Kidney glomerular epithelial cell (primary cell): ENCODE measurements at places on chromosomes 7 and 10.
A peak's percentile ranks its signal among the peaks of the same experiment; 100 is the strongest.

GRCh38 chr7:153935095-153935494 lies 117.1 kb upstream of the DPP6 start:
- peak; percentile 21 for DNase-seq

GRCh38 chr7:121279060-121279620 lies 49.7 kb upstream of the WNT16 start:
- no peak for DNase-seq

DNA sequence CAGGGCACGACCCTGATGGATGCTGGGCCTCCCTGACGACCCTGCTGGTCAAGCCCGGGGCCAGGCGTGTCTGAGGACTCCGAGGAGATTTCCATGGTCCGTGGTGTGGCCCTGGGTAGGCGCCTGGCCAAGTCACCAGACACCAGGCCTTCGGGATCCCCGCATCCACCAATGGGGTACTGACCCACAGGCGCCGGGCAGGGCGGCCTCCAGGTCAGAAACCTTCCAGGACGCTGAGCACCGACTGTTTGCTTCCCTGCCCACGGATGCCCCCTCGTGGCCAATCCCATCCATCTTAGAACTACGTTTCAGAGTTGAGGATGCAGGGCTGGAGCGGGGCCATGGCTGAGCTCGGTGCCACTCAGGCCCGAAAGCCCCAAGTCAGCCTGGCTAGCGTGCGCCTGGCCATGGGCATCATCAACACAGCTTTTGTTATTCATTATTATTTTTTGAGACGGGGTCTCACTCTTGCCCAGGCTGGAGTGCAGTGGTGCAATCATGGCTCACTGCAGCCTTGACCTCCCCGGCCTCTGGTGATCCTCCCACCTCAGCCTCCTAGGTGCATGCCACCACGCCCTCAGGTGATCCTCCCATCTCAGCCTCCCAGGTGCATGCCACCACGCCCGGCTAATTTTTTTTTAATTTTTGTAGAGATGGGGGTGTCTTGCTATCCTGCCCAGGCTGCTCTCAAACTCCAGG lies 7.1 kb upstream of the AMZ1 start:
- DNase-seq: peak; percentile 40

DNA sequence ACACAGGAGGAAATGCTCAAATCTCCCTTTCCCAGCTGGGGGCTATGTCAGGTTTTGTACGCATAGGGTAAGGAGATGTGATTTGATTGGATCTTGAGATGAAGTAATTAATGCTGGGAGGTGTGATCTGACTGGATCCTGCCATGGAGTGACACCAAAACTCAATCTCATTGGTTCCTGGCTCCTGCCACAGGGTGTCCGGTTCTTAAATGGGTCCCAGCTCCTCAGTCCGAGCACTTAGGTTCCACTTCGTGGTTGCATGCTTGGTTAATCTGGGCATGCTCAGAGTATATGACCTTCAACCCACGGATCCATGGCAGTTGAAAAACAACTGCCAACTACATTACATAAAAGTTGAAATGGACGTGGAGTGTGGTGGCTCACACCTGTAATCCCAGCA lies 3.1 kb upstream of the ZNF12 start:
- DNase-seq: no peak

DNA sequence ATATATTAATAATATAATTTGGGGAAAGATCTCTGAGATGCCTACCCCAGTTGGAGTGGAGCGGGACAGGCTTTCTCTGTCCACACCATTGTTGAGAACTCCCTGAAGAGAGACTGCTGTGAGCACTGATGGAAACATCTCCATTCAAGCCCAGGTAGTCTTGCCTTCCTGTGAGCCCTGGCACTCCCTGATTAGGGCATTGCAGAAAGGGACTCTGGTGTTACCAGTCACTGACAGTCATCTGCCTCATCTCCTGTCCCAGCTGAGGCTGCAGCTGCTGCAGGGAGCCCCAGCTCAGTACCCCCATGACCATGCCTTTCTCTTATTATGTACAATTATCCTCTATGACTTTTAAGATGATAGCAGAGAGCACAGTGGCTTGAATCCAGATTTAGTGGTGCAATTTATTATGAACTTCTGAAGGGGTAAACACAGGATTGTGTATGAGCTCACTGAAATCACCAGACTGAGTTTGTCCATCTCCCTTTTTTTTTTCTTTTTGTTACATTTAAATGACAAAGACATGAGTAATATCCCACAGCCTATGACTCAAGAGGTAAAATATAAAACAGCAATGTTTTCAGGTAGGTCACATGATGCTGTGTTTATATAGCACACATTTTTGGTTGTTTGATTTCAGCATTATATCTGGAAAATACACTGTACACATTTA lies 236.9 kb downstream of the SLC25A13 start:
- peak; percentile 84 for DNase-seq

DNA sequence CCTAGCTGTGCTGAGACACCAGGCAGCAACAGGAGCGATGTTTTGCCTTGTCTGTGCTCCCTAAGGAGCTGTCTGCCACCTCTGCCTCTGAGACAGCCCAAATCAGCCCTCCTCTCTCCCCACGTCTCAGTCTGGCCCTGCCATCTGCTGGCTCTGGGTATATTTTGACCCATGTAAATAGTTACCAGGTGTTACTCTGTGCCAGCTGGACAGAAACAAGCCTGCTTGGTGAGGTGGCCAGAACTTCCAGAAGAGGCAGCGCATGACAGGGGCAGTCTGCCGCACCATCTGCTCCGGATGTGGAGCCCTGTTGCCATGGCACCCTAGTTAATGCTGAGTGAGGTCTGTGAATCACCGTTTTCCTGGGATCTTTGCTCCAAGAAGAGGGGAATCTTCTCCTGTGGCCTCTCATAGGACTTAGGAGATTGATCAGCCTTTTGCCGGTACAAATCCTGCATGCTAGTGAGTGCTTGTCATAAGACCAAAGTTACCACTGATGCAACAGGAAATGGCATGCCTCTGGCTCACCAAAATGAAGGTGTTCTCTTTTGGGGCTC lies 31.8 kb downstream of the GSTO2 start:
- DNase-seq: peak; percentile 85

DNA sequence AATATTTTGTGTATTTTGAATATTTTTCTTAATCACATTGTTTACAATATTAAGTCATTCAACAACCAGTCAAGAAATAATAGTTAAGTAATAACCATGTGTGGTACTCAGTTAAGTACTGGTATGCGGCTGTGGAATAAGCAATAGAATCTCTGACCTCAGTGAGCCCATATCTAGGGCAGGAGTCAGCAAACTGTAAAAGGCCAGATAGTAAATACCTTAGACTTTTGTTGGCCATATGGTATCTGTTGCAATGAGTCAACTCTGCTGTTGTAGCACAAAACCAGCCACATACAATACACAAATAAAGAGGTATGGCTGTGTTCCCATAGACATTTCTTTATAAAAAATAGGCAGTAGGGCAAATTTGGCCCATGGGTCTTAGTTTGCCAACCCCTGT lies 311.6 kb upstream of the SEMA3A start:
- no peak for DNase-seq

- no peak for DNase-seq
Measured at GRCh38 chr7:19284596-19285300, 139.5 kb upstream of the FERD3L start.
